Effector CD4-positive, alpha-beta T cell (primary cell): ENCODE measurements at places on chromosomes 16 and 17.

DNA sequence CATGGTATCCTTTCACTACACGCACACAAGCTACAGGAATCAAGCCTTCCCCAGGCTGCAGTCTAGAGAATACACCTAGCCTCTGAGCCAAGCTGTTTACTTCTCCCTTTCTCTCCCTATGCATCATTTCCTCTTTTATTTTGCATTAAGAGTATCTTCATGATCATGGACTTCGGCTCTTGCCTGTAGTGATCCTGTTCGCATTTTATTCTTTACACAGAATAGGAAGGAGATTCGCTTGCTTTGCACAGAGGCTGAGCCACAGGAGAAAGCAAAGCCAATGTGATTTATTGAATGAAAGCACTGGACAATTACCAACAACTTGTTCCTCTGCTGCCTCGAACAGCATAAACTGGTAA, 172.7 kb downstream of the ANKFN1 start:
- DNase-seq: no peak

DNA sequence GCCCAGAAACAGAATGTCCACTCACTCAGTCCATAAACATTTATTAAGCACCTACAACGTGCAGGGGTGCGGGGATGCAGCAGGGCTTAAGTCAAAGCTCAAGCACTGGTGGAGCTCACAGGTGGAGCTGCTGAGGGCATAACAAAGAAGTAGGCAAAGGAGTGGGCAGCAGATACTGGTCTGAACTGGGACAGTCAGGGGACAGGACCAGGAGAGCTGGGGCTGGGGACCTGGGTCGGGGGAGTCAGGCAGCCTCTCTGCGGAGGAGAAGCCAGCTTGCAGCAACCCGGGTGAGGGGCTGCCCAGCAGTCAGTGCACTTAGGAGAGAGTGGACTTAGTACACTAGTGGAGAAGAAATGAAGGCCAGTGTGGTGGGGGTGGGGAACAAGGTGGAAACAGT, 10.0 kb upstream of the TNFRSF13B start:
- no peak for DNase-seq

DNA sequence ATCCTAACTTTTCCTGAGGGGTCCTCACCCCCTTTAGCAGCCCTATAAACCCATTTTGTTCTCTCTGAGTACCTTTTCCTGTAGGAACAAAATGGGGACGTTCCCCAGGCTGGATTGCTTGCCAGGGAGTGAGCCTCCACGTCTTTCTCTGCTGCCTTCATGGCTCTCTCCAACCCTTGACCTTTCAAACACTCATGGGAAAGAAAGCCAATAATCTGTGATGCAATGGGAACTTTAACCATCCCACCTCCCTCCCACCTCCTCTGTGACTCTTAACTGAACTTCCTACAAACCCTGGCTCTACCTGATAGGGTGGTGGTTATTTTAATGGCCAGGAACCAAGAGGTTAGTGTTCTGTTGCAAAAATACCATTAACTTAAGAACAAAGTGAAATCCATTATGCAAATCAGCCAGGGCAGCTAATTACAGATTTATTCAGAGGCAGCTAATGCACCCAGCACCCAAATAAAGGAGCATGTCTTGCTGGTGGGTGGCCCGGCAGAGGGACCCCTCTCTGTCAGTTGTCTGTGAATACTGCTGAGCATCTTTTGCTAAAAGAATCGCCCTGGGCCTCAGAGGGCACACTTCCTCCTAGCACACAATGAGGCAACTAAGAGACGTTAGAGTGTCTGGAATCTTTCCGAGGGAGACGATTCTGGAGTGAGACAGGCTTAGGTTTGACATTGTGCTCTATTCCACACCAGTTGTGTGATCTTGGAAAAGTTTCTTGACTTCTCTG, 3.0 kb downstream of the PIPOX start:
- DNase-seq: no peak

GRCh38 chr16:7378024-7378695, 45.5 kb downstream of the RBFOX1 start:
- DNase-seq: no peak

DNA sequence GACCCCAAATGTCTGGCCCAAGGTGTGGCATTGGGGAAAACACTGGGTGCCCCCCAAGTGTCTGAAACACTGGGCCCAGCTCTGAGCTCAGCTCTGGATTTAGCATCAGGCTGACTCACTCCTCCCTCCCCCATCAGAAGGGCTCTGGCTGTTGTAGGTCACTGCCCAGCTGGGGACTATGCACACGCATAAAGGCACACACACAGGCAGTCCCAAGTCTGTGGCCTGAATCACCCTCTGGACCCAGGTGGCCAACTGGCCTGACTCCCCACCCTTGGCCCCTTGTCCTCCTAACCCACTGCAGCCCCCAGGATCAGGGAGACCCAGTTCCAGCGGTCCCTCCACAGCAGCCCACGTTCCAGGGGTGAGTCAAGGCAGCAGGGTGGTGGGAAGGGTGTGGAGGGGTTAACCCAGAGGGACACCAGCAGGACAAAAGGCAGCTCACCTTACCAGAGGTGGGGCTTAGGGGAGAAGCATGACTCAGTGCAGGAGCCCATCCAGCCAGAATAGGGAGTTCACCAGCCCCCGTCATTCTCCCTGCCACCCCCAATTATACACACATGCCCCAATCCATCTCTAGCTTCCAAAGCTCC, 47.0 kb downstream of the MYO18A start:
- no peak for DNase-seq

GRCh38 chr16:49659356-49659755, 196.6 kb downstream of the ZNF423 start:
- no peak for DNase-seq

DNA sequence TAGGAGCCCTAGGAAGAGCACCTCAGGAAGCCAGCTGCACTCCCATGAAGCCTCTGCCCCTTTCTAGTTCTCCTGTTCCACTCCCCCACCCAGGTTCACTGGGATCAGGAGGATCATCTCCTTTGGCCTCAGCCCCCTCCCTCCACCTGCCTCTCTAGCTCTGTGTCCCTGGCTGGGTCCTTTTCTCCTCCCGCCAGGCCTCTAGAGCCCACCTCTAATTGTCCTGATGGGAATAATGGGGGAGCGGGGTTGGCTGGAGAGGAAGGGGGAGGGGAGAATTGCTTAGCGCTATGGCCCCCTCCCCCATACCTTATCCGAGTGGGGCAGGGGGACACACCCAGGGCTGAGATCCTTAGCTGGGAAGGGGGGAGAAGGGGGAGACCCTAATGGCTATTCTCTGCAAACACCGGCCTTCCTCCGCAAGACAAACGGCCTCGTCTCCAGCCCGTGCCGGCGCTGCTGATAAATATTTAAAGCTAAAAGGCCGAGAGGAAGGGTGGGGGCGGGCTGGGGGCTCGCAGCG, 997 bp downstream of the HOXB7 start:
- DNase-seq: no peak

DNA sequence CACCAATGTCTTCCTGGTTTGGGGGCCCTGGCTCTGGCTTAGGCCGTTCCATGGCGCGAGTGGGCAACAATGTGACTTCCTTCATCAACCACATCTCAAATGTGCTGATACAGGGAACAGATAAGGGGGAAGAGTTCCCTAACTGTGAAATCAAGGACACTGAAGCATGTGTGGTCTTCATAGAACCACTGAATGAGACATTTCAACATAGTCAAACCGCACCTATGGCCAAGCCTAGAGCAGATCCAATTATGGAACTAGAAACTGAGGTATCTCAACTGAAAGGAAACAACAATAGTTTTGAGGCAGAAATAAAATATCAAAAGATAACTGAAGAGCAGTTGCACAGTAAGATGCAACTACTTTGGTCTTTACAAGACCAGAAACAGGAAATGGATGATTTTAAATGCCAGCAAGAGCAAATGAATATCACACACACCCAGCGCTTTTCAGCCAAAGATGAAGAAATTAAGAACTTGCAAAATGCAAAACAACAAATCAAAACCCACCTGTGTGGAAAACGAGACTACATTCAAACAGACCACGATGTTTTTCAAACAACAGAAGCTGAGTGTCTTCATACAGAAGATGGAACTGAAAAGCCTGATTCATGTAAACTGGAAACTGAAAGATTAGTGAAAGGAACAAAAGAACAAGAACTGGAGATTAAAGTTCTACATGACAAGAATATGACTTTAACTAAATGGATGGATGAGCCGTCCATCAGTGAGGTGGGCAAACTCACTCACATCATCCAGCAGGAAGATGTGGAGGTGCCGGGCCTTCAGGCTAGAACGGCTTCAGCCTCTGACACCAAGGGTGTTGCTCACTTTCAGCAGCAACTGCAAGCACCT, 18.1 kb upstream of the LCMT1 start:
- no peak for DNase-seq

DNA sequence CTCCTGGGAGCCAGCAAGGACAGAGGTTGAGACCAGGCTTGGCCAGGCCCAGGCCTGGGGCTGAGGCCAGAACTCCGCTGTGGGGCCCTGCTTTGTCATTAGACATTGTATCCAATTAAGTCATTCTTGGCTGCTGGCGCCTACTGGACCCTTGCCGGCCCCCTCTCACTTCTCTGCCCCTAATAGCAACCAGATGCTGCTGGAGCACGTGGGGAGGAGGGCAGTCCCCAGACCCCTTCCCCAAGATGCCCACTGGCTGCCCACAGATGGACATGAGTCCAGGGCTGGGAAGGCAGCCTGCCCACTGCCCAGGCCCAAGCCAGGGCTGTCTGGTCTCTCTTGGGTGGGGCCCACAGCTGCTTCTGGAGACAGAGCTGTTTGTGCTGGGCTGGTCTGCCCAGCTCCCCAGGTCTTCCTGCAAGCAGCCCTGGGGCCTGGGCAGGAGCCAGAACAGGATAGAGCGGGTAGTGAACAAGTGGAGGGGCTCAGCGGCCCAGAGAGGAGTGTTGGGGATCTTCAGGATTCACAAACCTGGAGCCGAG, 7.8 kb downstream of the PLXDC1 start:
- no peak for DNase-seq

- no peak for DNase-seq
Measured at GRCh38 chr16:70800311-70800710, 647 bp downstream of the VAC14 start.

- no peak for DNase-seq
Measured at GRCh38 chr16:57264950-57265371, 19.5 kb downstream of the PLLP start.

DNA sequence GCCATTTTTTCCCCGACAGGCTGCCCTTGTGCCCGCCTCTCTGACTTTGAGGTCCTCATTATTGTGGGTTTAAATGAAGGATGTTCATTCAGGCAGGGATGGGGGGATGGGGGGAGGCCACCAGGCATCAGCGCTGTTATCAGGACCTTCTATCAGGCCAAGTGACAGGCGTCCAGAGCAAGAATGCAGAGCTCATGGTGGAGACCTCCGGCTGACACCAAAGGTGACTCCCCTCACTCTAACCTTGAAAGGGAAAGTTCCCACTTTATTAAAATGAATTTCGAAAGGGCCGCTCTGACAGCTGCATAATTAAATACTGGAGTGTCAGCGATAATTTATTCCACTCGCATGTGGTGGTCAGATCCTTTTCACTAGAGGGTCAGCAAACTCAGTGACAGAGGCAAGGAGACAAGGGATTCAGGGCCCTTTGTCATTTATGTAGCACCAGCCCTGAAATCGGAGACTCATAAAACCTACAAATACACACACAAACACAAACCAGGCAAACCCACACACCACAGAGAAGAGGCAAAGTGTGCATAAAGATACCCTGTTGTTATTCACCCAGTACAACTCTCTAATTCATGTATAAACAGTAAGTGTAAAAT, 436.0 kb downstream of the MAF start:
- DNase-seq: no peak

DNA sequence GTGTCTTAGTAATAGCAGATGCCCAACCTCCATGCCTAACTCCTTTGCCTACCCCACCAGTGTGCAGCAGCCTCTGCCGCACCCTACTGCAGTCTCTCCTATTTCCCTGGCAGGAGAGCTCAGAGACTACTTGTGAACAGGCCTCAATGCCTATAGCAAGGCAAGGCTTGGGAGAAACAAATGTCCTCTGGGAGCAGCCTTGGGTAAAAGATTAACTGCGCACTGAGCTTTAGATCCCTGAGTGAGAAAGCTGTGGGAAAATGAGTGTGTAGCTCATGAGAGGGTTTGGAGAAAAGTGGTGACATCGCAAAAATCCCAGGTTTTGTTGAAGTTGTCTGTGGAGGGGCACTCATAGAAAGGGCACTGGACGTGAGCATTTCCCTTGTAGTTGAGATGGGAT, 335.8 kb downstream of the WWOX start:
- DNase-seq: no peak

DNA sequence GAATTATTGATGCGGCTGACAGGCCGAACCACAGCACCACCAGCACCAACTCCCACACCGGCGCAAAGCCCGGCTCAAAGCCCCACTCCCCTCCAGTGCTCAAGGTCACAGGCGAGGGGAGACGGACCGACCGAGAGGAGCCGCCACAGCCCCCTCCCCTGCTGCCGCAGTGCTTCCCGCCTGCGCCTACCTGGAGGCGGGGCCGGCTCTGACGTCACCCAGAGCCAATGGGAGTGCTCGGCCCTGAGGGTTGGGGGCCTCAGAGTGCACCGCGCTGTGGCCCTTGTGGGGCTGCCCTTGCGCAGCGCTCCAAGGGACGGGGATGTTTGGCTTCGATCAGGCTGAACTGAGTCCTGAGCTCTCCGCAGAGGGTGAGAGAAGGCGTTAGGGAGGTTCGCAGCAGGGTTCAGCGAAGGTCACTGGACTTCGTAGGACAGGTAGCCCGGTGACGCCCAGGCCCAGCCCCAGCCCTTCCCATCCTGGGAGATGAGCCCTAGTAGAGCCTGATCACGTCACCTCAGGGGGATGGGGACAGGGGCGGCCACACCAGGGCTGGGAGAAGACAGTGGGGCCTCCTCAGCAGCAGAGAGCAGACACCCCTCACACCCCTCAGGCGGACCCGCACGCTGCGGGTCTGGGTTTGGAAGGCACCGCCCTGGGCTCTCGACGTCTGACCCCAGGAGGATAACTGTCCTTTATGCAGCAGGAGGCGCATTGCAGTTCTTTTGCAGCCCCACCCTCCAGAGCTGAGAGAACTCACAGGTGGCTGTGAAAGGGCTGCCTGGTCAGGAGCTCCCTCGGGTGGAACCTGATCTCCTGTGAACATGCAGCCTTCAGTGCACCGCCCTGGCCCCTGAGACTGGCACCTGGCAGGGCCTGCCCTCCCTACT, 1.5 kb downstream of the NDRG4 start:
- peak; percentile 40 for DNase-seq

- DNase-seq: no peak
Measured at GRCh38 chr17:43620581-43620980, 41.1 kb downstream of the MEOX1 start.

- DNase-seq: no peak
Measured at GRCh38 chr17:9199571-9200551, 178.6 kb downstream of the NTN1 start.
